ENCODE measurements at places on chromosomes 4 and X.
A peak's percentile ranks its signal among the peaks of the same experiment; 100 is the strongest.

GRCh38 chr4:80423553-80424224 lies 88.2 kb downstream of the CFAP299 start:
- peak; percentile 34 for DNase-seq

DNA sequence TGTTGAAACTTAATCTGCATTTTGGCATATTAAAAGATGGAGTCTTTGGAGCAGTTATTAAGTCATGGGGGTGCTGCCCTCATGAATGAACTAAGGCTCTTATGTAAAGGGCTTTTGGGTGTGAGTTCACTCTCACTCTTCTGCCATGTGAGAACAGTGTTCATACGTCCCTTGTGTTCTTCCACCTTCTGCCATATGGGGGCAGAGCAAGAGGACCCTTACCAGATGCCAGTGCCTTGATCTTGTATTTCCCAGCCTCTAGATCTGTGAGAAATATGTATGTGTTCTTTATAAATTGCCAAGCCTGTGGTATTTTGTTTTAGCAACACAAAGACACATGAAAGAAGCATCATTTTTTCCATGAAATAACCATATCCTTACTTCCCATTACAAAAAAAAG lies 213.9 kb downstream of the SPOCK3 start:
- DNase-seq = no peak

GRCh38 chr4:113162089-113162488 lies 112.6 kb downstream of the ANK2 start:
- DNase-seq = no peak

DNA sequence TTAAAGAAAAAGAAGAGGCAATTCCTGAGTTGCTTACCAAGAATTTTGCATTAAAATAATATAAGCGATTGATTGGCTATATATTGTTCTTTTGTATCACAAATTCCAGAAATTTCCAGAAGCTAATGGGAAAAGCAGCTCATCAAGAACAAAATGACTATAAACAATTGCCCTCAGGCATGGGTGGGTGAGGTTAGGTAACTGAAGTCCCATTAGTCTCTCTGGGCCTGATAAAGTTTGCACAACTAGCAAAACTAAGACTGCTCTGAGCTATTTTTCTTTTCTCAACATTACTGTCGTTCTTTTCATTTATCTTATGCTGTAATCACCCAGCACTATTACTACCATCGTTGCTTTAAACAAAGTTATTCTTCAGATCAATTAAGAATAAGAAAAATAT lies 19.2 kb upstream of the BLTP1 start:
- no peak for DNase-seq

DNA sequence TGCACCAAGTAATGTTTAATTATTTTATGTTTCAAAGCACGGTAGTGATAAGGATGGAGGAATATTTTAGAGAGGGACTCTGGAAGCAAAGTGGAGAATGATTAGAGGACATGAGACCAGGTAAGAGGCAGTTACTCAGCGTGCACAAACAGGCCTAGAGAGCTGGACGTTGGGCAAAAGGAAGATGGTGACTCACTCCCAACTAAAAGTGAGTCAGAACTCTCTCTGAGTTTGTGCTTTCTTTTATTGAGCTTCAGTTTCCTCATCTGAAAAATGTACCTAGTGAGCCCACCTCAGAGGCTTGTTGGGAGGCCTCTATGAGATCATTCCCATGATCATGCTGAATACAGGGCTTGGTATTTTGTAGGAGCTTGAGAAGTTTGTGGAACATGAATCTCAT lies 1.6 kb upstream of the ZC4H2 start:
- DNase-seq = no peak

DNA sequence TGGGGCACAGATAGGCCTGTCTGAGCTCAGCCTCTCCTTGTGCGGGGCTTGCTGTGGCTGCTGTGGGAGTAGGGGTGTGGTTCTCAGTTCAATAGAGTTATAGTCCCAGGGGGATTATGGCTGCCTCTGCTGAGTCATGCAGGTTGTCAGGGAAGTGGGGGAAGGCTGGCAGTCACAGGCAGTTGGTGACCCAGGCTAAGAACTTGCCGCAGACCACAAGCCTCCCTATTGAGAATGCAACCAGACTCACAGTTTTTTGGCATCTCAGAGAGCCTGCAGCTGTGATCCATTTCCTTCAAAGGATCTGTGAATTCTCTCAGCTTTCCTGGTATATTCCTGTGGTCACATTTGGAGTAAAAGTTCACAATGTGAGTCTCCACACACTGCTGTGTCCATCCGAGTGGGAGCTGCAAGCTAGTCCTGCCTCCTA lies 364.9 kb downstream of the ZNF674 start:
- DNase-seq = peak; percentile 98

DNA sequence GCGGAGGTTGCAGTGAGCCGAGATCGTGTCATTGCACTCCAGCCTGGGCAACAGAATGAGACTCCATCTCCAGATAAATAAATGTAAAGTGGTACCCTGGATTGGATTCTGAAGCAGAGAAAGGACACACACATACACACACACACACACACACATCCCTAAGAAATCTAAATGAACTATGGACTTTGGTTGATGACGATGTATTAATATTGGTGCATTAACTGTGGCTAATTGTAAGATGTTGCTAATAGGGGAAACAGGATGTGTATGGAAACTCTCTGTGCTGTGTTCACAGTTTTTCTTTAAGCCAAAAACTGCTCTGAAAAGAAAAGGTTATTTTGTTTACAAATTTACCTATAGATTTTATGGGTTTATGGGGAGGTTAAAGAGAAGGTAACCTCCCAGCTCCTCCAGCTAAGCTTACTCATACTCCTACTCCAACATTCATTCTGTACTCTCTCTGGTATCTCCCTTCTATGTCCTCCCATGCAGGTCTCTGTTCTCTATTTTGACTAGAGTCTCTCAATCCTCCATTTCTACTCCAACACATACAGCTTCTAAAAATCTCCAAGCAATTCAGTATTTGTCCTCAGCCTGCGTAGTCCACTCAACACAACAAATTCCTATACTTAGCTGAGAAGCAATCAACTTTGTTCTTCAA lies 46.5 kb upstream of the RELL1 start:
- DNase-seq = no peak

- DNase-seq = no peak
Observed at GRCh38 chr4:2663275-2663674, 92.9 kb downstream of the TNIP2 start.

DNA sequence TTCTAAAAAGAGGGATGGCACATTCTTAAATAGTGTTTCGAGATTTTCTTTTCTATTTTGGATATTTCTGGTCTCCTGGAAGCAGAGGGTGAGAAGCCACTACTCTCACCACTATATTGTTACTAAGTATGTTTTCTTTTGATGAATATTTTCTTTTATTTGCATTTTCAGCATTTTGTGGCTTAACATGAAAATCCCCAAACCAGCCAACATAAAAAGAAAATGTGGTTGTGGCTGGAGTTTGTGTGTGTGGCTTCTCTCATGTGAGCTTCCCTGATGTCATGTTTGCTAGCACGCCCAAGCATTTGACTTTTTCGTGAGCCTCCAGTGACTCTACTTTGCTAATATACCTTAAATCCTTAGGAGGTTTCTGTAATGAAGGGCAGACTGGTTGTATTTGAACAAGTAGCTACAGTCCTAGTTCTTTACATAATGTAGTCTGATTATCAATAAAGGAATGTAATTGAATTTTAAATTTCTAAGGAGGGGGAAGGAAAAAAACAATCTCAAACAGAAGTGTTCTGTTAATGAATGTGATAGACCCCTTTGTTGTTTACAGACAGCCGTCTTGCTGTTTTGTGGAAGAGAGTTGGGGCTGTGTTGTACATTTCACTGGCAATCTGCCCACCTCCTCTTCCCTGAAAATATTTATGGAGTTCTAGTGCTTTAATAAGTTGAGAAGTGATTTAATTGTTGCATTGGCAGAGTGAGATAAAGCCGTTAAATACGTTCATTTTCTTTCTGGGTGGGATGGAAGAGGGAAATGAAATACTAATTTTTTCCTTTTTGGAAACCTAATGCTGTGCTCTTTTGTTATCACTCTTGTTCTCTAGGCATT lies 114.6 kb downstream of the ARHGAP10 start:
- DNase-seq = no peak

DNA sequence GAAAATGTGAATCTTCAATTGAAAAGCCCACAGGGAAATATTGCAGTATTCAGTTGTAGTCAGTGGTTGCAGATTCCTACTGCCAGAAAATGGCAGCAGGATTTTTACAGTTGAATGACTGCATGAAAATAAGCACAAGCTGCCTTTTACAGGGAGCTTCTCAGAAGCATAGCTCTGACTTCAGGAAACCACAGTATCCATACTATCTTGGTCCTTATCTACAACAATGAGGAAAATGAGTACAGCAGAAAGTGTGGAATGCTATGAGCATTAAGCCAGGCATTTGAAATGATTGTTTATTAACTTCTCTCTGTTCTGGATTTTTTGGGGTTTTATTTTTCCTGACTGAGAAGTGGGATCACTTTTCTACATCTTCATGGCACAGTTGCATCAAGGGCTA lies 34.6 kb upstream of the PRRG1 start:
- DNase-seq = peak; percentile 16

- peak; percentile 85 for DNase-seq
Observed at GRCh38 chr4:156169011-156169410, 215.3 kb upstream of the CTSO start.

DNA sequence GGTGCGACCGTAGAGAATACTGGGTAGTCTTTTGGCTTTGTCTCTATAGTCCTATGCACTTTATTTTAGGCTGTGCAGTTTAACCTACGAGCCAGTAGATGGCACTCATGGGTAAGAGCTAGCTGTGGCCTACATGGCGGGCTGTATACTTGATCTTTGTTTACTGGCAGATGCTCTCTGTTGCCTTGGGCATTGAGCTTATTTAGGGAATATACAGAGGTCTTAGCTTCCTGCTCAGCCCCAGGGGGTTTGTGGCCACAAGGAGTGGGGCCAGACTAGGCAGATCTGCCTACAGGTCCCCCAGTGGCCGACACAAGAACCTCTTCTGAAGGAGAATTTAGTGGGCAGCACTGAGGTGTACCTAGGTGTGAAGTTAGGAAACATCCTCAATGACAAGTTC lies 227.6 kb upstream of the HDX start:
- peak; percentile 39 for DNase-seq

GRCh38 chr4:111880116-111880515 lies 265.1 kb upstream of the FAM241A start:
- DNase-seq = no peak

- DNase-seq = peak; percentile 27
Observed at GRCh38 chr4:99945718-99946355, 581 bp downstream of the DNAJB14 start.

DNA sequence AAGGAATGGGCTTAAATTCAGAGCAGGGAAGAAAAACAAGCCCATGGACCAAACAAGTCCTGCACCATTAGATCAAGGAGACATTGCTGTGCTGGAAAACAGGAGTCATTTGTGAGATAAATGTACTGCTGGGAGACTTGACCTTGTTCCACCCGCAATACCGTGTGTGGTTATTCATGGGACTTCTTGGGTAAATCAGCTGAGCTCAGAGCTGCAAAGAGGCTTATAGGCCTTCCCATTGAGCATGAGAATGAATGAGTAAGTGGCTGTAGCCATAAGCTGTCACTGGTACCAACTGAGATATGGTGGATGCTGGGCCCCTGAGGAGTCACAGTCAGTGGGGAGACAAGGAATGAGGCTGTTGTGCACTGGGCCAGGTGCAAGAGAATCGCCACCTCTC lies 2.3 kb upstream of the CYTL1 start:
- DNase-seq = peak; percentile 12
